ENCODE measurements at places on chromosomes 16 and 17. TPM values are rescaled to one million over a fixed set of nuclear protein-coding genes. Genes with fewer than 3 reads are reported as not detected.
A peak's percentile ranks its signal among the peaks of the same experiment; 100 is the strongest.

DNA sequence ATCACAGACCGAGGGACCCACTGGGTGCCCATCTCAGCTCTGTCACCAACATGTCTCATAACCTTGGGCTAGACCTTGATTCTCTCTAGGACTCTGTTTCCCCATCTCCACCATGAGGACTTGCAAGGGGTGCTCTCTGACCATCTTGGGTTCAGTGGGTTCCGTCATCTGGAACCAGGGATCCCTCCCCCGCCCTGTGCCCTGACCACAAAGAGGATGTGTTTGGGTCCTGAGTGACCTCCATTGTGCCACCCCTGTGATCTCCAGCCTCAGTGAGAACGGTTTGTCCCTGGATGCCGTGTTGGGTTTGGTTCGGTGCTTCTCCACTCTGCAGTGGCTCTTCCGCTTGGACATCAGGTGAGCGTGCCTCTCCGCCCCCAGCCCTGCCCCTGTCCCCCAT lies 49.1 kb upstream of the CPNE2 start:
- DNase-seq = no peak
- H3K27me3 ChIP-seq = no peaks in the 10 kb centered on the region
- no peak overlapping the region for H3K4me3 ChIP-seq
- H3K27ac ChIP-seq = no peak overlapping the region
- no peaks in the 10 kb centered on the region for H3K4me1 ChIP-seq

Gene CA4
- 3.0 TPM for total RNA-seq

Gene GNPTG
- 34.0 TPM for total RNA-seq

DNA sequence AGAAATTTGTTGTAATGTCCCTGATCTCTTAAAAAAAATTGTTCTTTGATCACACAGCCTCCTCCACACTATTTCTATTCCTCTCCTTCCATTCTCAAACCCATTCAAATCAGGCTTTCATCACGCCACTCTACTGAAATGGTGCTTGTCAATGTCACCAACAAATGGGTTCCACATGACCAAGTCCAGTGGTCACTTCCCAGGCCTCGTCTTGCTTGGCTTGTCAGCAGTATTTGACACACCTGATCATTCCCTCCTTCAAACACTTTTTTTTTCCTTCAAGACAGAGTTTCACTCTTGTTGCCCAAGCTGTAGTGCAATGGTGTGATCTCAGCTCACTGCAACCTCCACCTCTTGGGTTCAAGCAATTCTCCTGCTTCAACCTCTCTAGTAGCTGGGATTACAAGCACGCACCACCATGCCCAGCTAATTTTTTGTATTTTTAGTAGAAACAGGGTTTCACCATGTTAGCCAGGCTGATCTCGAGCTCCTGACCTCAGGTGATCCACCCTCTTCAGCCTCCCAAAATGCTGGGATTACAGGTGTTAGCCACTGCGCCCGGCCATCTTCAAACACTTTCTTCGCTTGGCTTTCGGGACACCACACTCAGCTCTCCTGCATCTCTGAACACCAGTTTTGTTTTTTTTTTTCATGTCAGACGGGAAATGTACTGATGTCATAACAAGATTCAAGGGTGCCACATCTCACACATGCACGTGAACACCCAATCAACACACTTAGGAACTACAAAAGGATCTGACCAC lies 18.3 kb downstream of the NQO1 start:
- DNase-seq = peak; percentile 13
- no peaks in the 10 kb centered on the region for H3K4me1 ChIP-seq
- H3K4me3 ChIP-seq = no peak overlapping the region
- H3K36me3 ChIP-seq = peaks cover 47% of the 10 kb centered on the region

Gene MAZ
- total RNA-seq = 305 TPM

- peaks cover 9% of the 10 kb centered on the region for H3K4me1 ChIP-seq
- peak; percentile 92 for DNase-seq
- no peak overlapping the region for H3K4me3 ChIP-seq
- peak overlapping the region; percentile 73 for H3K27ac ChIP-seq
Measured at GRCh38 chr17:81401723-81402529, 6.7 kb downstream of the BAHCC1 start.

GRCh38 chr16:22109258-22109898 lies 17.0 kb downstream of the VWA3A start:
- no peaks in the 10 kb centered on the region for H3K36me3 ChIP-seq
- H3K4me3 ChIP-seq = no peak overlapping the region
- DNase-seq = no peak
- H3K27me3 ChIP-seq = no peaks in the 10 kb centered on the region

Gene ZNF646
- 17.4 TPM for total RNA-seq

DNA sequence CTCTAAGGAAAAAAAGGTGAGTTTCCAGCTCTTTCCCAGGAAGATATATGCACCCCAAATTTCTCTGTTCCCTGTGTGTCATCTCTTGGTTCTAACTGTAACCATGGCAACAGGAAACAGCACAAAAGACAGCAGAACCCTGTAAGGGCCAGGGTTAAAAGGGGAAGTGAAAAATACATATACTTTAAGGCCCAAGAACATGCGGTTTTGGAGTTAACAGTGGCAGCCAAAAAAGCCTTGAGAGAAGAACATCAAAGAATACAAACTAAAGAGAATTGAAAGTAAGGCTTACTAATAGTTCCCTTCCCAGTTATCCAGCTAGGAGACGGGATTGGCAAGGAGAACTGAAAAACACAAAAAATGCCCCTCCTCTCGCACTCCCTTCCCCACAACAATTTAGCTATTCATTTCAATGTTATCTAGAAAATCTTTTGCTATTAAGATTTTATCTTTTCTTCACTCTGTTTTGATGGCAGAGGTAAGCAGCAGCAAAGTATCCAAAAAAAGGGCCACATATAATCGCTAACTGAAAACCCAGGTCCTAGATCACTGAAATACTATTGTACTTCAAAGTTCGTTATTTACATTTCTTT lies 1.5 kb downstream of the SPOP start:
- no peak for DNase-seq
- H3K27me3 ChIP-seq = no peaks in the 10 kb centered on the region
- peak overlapping the region; percentile 88 for H3K4me3 ChIP-seq
- H3K4me1 ChIP-seq = no peaks in the 10 kb centered on the region
- peaks cover 10% of the 10 kb centered on the region for H3K36me3 ChIP-seq

- H3K27me3 ChIP-seq = no peaks in the 10 kb centered on the region
- peaks cover 33% of the 10 kb centered on the region for H3K36me3 ChIP-seq
- DNase-seq = no peak
- no peaks in the 10 kb centered on the region for H3K4me1 ChIP-seq
Measured at GRCh38 chr17:2105663-2106062, 50.8 kb downstream of the HIC1 start.

DNA sequence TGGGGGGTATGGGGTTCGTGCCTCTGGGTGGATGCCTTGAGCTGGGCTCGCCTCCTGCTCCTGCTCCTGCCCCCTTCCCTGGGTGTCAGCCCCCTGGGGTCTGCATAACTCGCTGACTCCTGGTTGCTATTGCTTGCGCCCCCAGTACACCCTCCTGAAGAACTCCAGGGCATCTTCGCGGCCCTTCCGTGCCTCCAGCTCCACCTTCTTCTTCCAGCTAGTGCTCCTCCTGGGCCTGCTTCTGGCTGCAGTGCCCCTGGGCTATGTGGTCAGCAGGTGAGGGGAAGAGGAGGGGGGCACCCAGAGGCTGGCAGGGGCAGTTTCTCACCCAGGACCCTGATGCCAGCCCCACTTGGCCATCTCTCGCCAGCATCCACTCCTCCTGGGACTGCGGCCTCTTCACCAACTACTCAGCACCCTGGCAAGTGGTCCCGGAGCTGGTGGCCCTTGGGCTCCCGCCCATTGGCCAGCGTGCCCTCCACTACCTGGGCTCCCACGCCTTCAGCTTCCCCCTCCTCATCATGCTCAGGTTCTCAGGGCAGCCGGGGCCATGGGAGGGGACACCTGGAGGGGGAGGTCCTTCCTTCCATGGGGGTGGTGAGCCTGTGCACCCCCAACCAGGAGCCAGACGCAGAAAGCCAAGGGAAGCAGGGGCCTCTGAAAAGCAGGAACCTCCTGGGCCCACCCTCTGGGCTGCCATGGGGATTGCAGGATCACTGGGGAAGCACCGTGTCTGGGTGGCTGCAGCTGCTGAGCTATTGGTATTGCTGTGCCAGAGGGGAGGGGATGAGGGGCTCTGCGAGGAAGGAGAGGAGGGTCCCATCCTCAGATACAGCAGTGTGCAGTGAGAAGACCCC lies 7.8 kb upstream of the C17orf99 start:
- no peaks in the 10 kb centered on the region for H3K36me3 ChIP-seq
- no peaks in the 10 kb centered on the region for H3K27me3 ChIP-seq
- no peak overlapping the region for H3K4me3 ChIP-seq
- peak; percentile 76 for DNase-seq
- H3K4me1 ChIP-seq = no peaks in the 10 kb centered on the region

GRCh38 chr16:87006021-87006420 lies 311.2 kb downstream of the C16orf95 start:
- H3K27ac ChIP-seq = no peak overlapping the region
- H3K4me3 ChIP-seq = no peak overlapping the region
- H3K36me3 ChIP-seq = no peaks in the 10 kb centered on the region
- DNase-seq = peak; percentile 22

GRCh38 chr17:28956112-28956511 lies 4.8 kb upstream of the PHF12 start:
- DNase-seq = peak; percentile 88
- peaks cover 3% of the 10 kb centered on the region for H3K4me1 ChIP-seq
- H3K27ac ChIP-seq = no peak overlapping the region
- H3K27me3 ChIP-seq = no peaks in the 10 kb centered on the region
- H3K4me3 ChIP-seq = no peak overlapping the region

DNA sequence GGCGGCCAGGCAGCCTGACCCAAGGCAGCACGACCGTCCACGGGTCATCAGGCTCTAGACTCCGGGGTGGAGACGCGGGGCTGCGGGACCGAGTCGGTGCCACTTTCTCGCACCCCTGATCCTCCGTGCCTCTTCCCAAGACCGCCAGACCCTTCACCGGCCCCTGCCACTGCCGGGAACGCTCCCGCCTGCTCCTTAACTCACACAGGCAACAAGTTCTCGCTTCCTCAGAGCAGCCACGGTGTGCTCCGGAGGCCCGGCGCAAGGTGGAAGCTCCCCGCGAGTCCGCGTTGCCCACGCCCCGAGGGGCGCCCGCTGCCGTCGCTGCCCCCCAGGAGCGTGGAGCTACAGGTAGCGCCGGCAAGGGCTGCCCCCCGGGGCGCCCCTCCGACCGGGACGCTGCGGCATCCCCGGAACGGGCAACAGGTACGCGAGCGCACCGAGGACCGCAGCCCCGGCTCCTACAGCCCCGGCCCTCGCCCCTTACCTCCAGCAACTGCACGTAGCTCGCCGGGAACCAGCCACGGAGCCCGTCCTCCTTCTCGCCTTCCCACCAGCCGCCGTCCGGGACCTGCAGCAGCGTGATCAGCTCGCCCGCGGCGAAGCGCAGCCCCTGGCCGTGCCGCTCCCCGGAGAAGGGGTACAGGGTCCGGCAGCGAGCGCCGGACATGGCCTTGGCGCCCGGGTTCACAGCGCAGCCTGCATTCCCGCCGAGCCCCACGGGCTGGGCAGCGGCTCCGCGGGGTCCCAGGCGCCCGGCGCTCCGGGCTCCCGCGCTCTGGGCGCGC lies 491 bp downstream of the GAS7 start:
- H3K4me3 ChIP-seq = peak overlapping the region; percentile 79
- H3K27ac ChIP-seq = no peak overlapping the region
- no peaks in the 10 kb centered on the region for H3K36me3 ChIP-seq
- peaks cover 48% of the 10 kb centered on the region for H3K27me3 ChIP-seq
- H3K4me1 ChIP-seq = no peaks in the 10 kb centered on the region

Gene NACA2
- not detected for total RNA-seq

- DNase-seq = no peak
- H3K4me3 ChIP-seq = no peak overlapping the region
- H3K27ac ChIP-seq = peak overlapping the region; percentile 89
Measured at GRCh38 chr17:29102741-29103181, 59.8 kb downstream of the PIPOX start.

GRCh38 chr17:80901319-80901718 lies 90.3 kb upstream of the CHMP6 start:
- DNase-seq = no peak
- no peaks in the 10 kb centered on the region for H3K27me3 ChIP-seq
- H3K36me3 ChIP-seq = peaks cover 6% of the 10 kb centered on the region
- H3K4me1 ChIP-seq = no peaks in the 10 kb centered on the region
- no peak overlapping the region for H3K27ac ChIP-seq
- no peak overlapping the region for H3K4me3 ChIP-seq

GRCh38 chr17:67283731-67284516 lies 38.9 kb upstream of the HELZ start:
- no peaks in the 10 kb centered on the region for H3K27me3 ChIP-seq
- H3K27ac ChIP-seq = no peak overlapping the region
- H3K36me3 ChIP-seq = no peaks in the 10 kb centered on the region
- no peaks in the 10 kb centered on the region for H3K4me1 ChIP-seq
- H3K4me3 ChIP-seq = no peak overlapping the region
- DNase-seq = no peak

- no peaks in the 10 kb centered on the region for H3K36me3 ChIP-seq
- H3K4me1 ChIP-seq = no peaks in the 10 kb centered on the region
- no peak for DNase-seq
Measured at GRCh38 chr17:74089380-74089779, 114.1 kb upstream of the RPL38 start.

Gene NPEPPS
- total RNA-seq = 234 TPM

Gene HSD17B1
- 2.4 TPM for total RNA-seq

DNA sequence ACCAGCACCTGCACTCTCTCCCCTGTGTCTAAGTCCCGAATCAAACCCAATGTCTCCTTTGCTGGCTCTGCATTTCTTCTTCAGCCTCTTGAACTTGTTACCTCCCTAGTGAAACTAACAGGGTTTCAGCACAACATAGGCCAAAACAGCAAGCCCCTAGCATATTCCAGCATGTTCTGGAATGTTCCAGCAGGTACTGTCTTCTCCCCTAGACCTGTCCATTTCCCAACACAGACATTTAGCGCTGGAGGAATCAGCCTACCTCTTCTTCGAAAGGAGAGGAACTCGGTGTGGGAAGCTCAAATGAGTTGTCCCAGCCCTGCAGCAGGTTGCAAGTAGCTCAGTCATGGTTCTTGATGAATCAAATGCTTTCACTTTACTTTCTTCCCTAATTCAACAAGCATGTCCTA lies 47.1 kb downstream of the LITAF start:
- no peak for DNase-seq
- no peaks in the 10 kb centered on the region for H3K36me3 ChIP-seq
- H3K4me3 ChIP-seq = no peak overlapping the region
- H3K4me1 ChIP-seq = no peaks in the 10 kb centered on the region

Gene PPL
- total RNA-seq = 48.5 TPM

All from endodermal cell (in vitro differentiated cells).